Posterior vena cava (tissue), 2 donors: ENCODE measurements at places on chromosomes 5 and 9.
A peak's percentile ranks its signal among the peaks of the same experiment; 100 is the strongest.

DNA sequence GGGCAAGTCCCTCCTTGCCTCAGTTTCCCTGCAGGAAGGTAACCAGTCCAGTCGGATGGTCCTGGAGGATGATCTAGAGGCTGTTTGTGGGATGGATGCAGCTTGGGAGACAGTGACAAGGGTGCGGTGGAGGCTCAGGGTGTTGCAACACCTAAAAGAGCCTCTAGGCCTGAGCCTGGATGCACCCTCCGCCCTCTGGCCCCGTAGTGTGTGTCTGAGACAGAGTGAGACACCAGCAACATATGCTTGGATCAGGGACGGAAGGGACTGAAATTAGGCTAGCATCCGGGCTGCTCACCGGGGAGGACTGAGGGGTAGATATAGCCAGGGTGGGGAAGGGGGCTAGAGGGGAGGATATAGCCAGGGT, 1.1 kb downstream of the CRAT start:
- peak; percentile 88 for DNase-seq

DNA sequence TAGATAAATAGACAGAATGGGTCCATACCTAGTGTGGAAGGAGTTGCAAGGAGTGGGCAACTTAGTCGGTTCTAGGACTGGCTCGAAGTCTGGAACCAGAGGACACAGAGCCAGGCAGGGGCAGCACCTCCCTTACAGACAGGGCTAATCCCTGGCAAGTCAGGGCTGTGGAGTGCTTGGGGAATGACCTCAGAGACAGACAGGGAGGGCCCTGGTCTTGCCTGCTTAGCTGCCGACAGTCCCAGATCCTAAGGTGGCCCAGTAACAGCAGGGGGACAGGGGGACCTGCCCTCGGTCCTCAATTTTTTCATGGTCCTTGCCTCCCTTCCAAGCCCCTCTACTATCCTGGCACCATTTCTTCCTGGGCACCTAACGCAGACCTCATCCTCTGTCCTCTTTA, 222.4 kb upstream of the TNC start:
- peak; percentile 75 for DNase-seq

DNA sequence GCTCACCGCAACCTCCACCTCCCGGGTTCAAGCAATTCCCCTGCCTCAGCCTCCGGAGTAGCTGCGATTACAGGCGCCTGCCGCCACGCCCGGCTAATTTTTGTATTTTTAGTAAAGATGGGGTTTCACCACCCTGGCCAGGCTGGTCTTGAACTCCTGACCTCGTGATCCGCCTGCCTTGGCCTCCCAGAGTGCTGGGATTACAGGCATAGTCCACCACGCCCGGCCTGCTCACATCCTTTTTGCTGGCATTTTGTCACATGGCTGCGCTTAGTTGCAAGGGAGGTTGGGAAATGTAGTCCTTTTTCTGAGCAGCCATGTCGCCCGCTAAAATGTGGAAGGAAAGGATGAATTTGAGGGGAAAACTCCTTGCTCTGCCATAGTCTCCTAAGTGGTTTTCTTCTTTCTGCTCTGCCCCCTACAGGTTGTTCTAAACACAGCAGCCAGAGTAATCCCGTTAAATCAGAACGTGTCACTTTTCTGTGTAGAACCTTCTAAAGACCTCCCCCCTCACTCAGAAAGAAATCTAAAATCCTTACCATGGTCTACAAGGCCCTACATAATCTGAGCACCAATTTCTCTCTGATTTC, 57.8 kb upstream of the HSPA9 start:
- DNase-seq = peak; percentile 88

- no peak for DNase-seq
Measured at GRCh38 chr5:56328753-56329560, 95.8 kb upstream of the ANKRD55 start.

DNA sequence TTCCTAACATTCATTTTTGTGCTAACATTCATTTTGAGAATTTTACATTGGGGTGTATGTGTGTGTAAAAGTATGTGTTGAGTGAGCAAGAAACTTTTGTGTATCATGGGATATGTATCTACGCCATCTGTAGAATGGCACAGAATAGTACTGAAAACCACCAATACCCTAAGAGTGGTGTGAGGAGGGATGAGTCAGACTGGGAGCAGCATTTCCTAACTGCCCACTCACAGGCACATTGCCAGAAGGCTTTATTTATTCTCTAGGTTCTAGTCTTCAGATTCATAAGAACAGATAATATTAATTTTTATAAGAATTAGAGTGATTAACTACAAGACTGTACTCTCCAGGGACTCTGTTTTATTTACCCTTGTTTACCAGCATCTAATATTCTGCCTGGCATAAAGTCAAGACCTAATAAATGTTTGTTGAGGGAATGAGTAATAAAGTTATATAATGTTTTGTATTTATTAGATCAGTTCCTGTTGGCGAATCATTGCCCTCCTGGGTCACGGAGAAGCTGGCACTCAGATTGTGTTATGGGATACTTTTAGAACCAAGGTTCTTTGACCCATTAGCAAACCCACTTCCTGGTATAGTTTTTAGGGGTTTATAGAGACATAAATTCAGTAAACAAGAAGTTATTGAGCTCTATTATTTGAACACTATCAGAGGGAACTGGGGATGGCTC, 159.1 kb upstream of the PPP2R2B start:
- DNase-seq = no peak

- DNase-seq = peak; percentile 67
Measured at GRCh38 chr9:36993933-36994764, 39.9 kb downstream of the PAX5 start.

GRCh38 chr5:151935135-151935695, 10.6 kb upstream of the GLRA1 start:
- DNase-seq = no peak

DNA sequence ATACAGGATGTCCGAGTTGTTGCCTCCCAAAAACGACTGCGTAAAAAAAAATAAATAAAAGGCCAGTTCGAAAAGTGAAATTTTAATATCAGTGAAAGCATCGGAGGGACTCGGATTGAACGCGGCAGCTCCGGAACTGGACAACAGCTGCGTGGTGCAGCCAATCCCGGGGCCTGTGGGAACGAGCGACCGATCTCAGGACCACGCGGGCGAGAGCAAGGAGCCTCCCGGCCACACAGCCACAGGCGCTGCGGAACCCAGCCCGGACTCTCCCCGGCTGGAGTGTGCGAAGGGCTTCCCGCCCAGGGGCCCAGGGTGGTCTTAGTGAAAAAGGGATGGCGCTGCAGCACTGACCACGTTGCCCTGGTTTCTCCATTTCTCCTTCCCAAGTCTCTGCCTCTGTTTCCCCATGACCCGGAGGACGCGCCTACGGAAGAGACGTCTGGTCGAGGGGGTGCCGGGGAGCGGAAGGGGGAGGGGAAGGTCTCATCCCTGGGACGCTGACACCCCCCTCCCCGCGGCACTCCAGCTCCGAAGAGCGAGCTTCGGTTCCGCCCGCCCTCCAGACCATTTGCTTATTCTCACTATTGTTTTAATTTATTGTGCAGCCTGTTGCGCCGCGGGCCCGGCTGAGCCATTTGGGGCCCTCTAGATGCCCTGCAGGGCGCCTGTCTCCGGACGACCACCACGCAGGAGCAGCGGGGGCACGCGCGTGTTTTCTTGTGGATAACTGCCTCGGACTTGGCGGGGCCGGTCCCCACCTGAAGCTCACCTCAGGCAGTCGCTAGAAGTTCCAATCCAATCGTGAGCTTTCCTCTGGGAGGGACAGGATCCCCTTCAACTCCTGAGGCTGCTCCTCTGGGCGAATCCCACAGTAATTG, 303.0 kb downstream of the PARP8 start:
- DNase-seq = peak; percentile 83

DNA sequence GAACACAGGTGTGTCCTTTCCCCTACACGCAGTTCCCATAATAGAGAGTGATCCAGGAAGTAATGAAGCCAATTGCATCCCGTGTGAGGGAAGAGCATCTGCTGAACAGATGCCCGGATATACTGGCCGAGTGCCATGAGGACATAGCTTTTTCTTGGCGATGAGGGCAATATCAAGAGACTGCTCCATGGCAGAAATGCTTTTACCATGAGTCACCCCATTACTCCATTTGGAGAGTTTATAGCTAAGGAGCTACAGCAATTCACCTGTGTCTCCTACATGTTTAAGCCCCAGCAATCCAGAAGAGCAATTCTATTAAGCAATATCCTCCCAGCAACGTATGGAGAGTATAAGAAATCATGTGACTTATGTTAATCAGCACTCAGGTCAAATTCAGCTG, 222.0 kb upstream of the KLF4 start:
- DNase-seq = no peak
